ENCODE measurements at places on chromosomes 16 and 17.

DNA sequence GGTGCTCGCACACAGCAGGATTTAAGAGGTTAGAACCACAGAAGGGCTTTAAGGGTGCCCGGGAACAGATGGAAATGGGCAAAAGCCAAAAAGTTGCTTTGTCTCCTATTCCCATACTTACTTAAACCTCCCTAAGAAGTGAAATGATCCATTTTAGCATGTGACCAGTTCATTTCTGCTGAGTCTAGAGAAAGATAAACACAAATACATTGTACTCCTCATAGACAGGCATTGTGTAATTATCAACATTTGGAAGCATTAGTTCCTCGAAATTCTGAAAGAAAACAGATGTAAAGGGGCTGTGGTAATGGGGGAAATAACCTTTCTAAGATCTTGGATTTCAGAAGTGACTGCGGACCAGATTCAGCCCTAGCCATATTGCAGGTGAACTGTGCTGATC, 178.3 kb downstream of the CYB561 start:
- no peak for DNase-seq

DNA sequence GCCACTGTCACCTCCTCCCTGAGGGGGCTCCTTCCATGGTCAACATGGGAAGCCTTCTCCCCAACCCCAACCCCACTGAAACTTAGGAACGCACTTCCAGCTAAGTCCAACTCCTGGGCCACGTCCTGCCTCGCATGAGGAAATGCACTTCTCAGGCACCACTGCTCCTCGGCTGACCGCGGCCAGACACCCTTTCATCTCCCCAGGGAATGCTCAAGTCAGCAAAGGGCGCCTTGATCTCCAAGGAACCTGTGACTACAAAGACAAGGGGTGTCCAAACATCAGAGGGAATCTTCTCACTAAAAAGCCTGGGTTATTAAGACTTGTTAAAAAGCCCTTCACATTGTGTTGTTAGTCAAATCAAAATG, 124.9 kb upstream of the HSBP1 start:
- DNase-seq, result no peak

GRCh38 chr16:85524365-85524629, 88.8 kb upstream of the GSE1 start:
- DNase-seq, result no peak

DNA sequence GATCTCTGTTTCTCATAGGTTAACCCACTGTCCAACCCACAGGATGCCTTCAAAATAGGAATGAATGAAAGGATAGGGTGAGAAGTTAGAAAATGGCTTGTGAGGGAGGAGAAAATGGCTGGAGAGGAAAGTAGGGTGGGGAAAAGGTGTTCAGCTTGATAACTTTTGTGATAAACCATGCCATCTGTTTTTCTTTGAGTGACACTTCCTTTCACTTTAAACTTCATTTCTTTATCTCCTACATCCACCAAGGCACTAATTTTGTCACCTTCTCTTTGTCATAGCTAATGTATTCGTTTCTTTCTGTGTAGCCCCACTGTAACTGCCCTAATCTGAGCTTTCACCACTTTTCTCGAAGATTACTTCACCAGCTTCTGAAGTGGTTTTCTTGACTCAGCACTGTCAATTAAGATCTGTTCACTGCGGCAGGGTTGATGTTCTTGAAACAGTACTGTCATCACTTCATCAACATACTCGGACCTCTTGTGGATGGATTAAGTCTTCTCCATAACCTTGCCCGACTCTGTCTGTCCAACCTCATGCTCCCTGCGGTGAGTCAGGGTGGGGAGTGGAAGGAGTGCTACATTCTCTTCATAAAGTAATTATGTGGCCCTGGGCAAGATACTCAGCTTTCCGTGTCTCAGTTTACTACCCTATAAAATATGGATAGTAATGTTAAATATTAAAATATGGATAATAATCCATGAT, 5.5 kb upstream of the KRT10 start:
- no peak for DNase-seq

DNA sequence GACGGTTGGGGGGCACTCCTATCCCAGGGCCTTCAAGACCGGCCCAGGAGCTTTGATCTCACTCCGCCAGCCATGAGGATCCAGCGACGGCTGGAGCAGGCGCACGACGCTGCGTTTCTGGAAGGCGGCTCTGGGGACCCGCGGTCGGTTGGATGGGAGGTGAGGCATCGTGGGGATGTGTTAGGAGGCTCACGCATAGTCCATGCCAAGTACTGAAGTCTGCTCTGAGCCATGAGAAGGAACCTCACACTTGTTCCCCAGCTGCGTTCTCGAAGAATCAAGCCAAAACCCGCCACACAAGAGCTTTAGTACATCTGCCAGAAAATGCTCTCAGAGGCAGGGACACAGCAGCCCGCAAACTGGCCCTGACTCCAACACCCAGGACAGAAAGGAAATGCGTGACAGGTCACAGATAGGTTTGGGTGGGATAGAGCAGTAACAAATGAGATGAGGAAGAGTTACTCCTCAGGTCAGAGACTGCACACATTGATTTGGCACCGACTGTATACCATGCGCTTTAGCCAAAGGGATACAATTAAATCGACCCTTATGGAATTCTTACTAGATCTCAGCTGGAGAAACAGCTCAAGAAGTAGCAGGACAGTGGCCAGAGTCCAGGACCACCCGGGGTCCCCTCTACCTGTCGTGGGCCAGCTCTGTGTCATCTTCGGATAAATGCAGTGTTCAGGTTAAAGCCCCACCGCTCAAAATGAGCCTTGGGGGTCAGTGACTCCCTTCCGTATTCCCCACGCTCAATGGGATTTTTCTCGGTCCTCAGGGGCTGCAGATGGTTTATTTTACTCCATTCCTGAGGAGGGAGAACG, 6.7 kb upstream of the GSG1L start:
- DNase-seq, result no peak

GRCh38 chr16:84518804-84519341, 14.4 kb upstream of the MEAK7 start:
- peak; percentile 94 for DNase-seq

- no peak for DNase-seq
Measured at GRCh38 chr17:78374631-78375274, 3.7 kb upstream of the PGS1 start.

DNA sequence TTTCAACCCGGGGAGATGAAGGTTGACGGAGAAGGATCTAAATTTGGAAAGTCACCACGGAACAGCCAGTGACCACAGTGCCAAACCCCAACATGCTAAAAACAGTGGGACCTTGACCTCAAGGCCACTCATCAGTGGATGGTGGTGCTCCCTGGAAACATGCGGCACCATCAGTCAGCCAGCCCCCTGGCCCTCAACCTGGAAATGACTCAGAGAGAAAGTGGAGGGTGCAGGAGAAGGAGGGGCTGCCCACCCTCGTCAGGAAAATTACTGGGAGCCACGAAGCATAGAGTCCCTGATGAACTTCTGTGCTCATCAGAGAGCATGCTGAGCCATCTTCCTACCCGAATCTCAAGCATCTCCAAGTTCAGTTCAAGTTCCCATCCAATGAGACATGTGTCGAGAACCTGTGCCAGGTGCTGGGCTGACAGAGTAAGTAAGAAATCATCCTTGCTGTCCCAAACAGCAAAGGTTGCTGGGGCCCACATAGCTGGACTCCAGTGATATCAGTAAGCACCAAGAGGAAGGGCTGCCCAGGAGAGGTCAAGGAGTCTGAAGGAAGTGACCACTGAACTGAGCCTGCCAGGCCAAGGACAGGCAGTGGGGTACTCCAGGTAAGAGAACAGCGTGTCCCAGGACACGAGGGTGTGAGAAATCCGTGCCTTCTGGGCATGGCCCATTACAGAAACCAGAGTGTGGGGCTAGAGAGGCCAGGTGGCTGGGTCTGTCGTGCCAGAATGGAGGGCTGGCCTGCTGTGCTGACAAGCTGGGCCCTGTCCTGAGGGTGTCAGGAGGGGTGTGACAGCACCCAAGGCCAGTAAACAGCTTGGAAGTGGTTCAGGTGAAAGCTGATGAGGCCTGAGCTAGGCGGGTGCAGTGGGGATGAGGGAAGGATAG, 5.2 kb downstream of the PECAM1 start:
- DNase-seq, result peak; percentile 76

- no peak for DNase-seq
Measured at GRCh38 chr16:81421536-81421935, 23.1 kb upstream of the CMIP start.

- DNase-seq, result no peak
Measured at GRCh38 chr16:19912455-19913339, 28.0 kb upstream of the GPRC5B start.

DNA sequence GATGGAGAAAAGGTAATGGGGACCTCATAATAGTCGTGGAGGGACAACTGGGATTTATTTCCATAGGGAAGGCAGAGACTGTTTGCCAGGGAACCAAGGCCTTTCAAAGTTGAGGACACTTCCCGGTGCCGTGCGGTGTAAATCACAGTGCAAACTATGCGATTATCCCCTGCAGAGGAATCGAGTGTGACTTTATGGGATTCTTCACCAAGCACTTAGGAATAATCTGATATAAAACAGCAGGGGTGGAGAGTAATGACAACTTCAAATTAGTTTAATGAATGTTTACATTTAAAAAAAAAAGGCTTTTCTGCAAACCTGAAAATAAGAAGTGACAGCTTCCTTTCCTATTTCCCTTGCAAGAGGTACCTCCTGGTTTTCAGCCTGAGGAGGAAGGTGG, 538.2 kb downstream of the MAF start:
- no peak for DNase-seq

GRCh38 chr17:67469208-67469980, 92.3 kb downstream of the PITPNC1 start:
- DNase-seq, result peak; percentile 55

DNA sequence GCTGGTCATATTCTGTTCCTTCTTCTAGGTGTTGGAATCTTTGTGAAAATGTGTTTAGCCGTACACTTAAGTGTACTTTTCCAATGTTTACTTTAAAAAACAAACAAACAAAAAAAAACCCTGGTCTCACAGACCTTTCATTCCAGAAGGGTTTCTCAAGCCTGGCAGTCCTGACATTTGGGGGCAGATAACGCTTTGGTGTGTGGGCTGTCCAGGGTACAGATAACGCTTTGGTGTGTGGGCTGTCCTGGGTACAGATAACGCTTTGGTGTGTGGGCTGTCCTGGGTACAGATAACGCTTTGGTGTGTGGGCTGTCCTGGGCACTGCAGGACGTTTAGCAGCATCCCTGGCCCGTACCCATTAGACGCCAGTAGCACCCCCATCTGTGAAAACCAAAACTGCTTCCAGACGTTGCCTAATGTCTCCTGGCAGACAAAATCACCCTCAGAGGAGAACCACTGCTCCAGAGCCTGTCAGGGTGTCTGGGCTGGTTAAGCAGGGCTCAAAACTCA, 15.2 kb upstream of the FLCN start:
- no peak for DNase-seq

- DNase-seq, result no peak
Measured at GRCh38 chr16:88787579-88788314, 2.7 kb upstream of the PIEZO1 start.

- peak; percentile 50 for DNase-seq
Measured at GRCh38 chr17:76384987-76385891, 830 bp downstream of the SPHK1 start.

DNA sequence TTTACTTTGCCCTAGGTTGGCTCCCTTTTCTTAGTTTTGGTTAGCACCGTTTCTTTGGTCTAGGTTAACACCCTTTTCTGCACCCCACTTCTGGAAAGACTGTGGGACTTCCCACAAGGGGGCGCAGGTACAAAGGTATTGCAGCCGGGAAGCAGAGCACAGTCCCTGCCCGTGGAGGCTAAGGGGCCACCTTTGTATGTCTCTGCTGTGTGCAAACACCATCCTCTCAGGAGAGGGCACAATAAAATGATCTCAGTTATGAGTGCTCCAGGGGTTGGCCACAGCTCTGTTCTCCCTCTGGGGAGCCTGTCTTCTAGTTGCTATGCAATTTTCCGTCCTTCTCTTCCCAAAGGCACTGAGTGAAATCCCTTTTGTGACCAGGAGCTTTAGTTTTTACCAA, 28.4 kb upstream of the TMC5 start:
- peak; percentile 73 for DNase-seq

- DNase-seq, result peak; percentile 97
Measured at GRCh38 chr16:84514874-84515835, 10.7 kb upstream of the MEAK7 start.

- no peak for DNase-seq
Measured at GRCh38 chr17:34613064-34614019, 34.0 kb downstream of the TMEM132E start.

DNA sequence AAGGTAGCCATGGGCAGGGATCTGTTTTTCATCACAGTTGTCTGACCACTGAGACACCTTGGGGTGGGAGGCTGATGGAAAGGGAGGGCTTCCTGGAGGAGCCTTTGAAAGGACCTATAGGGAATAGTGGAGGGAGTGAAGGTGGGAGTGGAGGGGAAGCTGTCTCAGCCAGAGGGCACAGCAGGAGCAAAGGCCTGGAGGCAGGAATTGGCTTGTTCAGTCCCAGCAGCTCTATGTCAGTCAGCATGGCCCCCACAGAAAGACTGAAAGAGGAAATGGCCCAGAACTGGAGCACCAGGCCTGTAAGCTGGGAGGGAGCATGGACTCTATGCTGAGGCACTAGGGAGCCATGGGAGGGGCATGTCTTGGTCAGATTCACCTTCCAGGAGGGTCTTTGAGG, 12.8 kb upstream of the CBFB start:
- DNase-seq, result no peak

GRCh38 chr17:7854851-7855659, at the start of gene TMEM88:
TSS of gene TMEM88 (plus strand) at chr17:7855066. CDS start at chr17:7855075, 9 bp downstream.
- DNase-seq, result no peak

DNA sequence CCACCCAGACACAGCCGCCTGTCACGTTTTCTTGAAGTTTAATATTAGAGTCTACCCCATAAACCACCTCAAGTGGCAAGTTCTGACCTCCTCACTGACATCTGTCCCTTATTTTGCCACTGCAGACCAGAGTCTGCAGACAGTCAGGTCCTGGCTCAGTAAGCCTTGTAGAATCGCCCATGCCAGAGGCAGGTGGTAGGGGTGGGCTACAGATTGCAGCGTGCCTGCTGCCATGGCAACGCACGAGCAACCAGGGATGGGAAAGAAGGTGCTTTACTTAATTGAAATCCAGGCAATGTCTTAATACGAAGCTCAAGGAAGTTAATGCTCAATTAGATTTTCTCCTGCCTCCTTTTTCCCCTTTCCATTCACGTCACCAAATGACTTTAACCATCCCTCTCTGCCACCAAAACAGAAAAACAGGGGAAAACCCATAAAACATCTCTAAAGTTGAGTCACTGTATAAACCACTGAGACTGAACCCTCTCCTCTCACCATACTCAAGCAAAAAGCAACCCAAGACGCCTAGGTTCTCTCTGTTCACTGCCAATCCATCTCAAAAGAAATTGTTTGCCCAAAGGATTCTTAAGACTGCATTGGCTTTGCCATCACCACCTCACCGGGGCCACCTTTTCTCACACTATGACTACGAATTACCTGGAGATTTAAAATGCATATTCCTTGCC, 228.8 kb downstream of the SLC39A11 start:
- DNase-seq, result no peak

GRCh38 chr16:87183647-87184046, 133.5 kb downstream of the C16orf95 start:
- no peak for DNase-seq

GRCh38 chr17:35752471-35752870, 568 bp downstream of the GAS2L2 start:
- no peak for DNase-seq

- DNase-seq, result no peak
Measured at GRCh38 chr17:14011740-14012405, 57.4 kb upstream of the COX10 start.

GRCh38 chr17:46875849-46876352, 24.5 kb downstream of the WNT9B start:
- DNase-seq, result no peak
